Mucosa of descending colon (tissue), 3 donors: ENCODE measurements at places on chromosomes 1 and 21.

GRCh38 chr1:229043115-229043514 is 227.8 kb upstream of the RAB4A start:
- no peak for DNase-seq

- no peak for DNase-seq
Measured at GRCh38 chr1:169491845-169492281, 6.1 kb upstream of the SLC19A2 start.

DNA sequence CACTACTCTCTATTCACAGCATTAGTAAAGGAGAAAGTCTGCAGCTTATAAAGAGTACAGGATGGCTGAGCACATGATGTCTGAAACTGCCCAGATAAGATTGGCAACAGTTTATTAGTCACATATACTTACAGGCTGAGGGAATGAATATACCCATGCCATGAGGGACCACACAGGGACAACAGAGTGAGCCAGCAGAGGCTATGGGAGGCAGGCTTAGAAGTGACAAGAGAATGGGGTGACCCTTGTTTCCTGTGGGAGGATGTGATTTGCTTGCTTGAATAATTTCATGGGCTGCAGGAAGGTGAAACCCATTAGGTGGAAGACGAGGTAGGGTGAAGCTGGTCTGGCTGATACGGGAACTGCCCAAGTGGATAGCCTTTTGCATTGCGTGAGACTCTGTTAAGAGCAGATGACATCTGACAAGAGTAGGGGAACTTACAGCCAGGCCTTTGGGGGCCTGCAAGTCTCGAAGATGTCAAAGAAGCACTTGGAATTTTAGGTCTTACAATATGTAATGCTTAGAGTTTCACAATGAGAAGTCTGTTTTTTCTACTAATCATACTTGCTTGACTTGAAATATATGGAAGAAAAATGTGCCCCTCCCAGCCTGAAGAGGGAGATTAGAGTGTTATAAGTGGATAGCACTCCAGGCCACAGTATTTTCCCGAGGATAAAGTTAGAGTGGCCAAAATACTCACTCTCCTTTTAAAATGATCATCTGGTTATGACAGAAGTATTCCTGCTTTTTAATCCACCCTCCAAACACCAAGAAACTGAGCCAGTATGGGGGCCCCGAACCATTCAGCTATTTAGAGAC is 34.6 kb upstream of the TNFSF4 start:
- no peak for DNase-seq

DNA sequence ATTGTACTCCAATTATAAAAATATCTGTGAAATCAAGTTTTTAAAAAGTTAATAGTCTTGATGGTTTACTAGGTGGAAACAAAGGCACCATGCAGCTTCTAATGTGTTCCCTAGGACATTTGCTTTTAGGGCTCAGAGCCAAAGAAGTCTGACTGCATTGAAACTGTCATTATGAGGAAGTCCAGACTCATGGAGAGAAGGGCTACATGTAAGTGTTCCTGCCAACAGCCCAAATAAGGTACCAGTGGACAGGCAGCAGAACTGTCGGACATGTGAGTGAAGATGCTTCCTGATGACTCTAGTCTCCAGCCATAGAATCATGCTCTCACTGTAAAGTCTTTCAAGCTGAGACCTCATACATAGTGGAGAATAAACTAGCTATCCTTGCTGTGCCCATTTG is 287.6 kb downstream of the AKT3 start:
- DNase-seq, result no peak

DNA sequence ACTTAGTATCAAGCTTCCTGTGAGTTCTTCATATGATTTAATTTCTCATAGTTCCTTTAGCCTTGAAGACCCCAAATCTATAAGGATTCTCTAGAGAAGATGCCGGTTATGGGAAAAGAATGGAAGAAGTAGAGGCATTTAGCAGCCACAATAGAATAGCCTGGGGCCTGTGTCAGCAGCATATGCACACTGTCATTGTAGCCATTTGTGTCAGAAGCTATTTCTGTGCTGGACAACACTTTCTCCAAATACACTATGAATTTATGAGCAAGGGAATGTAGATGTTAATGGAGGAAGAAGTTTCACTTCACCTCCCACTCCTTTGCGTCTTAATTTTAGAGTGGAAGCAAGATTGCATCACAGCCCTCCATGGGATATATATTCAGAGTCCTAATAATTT is 17.4 kb downstream of the JAM2 start:
- DNase-seq, result no peak

DNA sequence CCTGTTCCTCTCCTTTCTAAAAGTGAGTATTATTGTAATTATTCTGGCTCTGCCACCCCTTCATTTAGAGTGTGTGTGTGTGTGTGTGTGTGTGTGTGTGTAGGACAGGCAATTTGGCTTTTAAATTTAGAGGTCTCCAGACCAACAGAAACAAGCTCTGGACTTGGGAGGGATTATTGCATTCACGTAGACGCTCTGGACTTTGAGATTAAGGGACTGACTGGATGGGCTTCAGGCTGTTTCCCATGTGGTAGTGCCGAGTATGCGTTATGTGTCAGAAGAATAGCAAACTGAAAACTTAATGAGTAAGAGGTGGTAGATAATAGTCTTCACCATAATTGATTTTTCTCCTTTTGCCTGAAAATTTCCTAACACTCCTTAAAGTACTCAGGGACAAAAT is 281.9 kb downstream of the USP25 start:
- no peak for DNase-seq
